ENCODE measurements at places on chromosomes 4 and X. TPM values are rescaled to one million over a fixed set of nuclear protein-coding genes. Genes with fewer than 3 reads are reported as not detected.

ATP2B3 gene
- total RNA-seq, result 0.05 TPM

SPANXD gene
- not detected for total RNA-seq

CFAP99 gene
- total RNA-seq, result 0.30 TPM

TCEANC gene
- 4.5 TPM for total RNA-seq

BCAP31 gene
- total RNA-seq, result 273 TPM

UNC5C gene
- total RNA-seq, result 0.05 TPM

MAGED4 gene
- total RNA-seq, result 31.8 TPM

TAB3 gene
- 31.0 TPM for total RNA-seq

HSFX3 gene
- total RNA-seq, result not detected

SHROOM3 gene
- total RNA-seq, result 66.6 TPM

BEX2 gene
- total RNA-seq, result 18.0 TPM

NEUROG2 gene
- total RNA-seq, result not detected

CPXCR1 gene
- total RNA-seq, result not detected

SHISA3 gene
- total RNA-seq, result 0.17 TPM

SPP1 gene
- total RNA-seq, result 3,280 TPM

All from renal cortical epithelial cell (primary cell).